Activated naive CD8-positive, alpha-beta T cell treated with anti-CD3 and anti-CD28 coated beads for 36 hours (primary cell): ENCODE measurements at places on chromosomes 12 and 14.

- no peak for DNase-seq
Observed at GRCh38 chr12:33724867-33725266, 285.2 kb upstream of the SYT10 start.

- no peak for DNase-seq
Observed at GRCh38 chr14:103232031-103232808, 101.8 kb upstream of the EIF5 start.

- peak; percentile 32 for DNase-seq
Observed at GRCh38 chr12:122356192-122356635, 66.3 kb downstream of the CLIP1 start.

- no peak for DNase-seq
Observed at GRCh38 chr12:30515351-30515750, 180.3 kb downstream of the IPO8 start.

GRCh38 chr14:55107766-55108554 lies 21.1 kb upstream of the LGALS3 start:
- peak; percentile 24 for DNase-seq

GRCh38 chr14:53295985-53296582 lies 143.0 kb upstream of the DDHD1 start:
- no peak for DNase-seq

DNA sequence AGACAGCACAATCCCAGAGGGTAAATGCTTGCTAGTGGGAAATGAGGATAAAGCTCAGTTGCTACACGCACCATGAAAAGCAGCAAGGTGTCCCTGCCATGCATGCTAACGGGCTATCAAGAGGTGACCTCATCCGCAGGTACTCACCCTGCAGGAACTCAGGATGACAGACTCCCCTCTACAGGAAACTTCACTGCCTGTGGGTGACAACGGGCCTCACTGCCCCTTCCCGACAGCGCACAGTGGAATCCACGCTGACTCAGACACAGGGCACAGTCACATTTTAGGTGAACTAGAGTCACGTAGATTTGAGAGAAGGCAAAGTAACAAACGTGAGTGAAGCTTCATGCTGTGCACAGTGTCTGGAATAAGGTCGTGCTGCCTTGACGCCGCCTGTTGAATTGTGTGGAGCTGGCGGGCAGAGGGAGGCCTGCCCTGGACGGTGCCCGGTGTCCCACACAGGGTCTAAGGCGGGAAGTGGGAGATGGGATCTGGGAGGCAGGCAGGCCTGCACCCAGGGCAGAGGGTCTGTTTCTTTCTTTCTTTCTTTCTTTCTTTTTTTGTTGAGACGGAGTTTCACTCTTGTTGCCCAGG lies 331.8 kb downstream of the TMEM132D start:
- no peak for DNase-seq

- DNase-seq: peak; percentile 48
Observed at GRCh38 chr12:47797441-47797840, 22.3 kb downstream of the HDAC7 start.

- no peak for DNase-seq
Observed at GRCh38 chr12:113697651-113698509, 226.2 kb upstream of the LHX5 start.

DNA sequence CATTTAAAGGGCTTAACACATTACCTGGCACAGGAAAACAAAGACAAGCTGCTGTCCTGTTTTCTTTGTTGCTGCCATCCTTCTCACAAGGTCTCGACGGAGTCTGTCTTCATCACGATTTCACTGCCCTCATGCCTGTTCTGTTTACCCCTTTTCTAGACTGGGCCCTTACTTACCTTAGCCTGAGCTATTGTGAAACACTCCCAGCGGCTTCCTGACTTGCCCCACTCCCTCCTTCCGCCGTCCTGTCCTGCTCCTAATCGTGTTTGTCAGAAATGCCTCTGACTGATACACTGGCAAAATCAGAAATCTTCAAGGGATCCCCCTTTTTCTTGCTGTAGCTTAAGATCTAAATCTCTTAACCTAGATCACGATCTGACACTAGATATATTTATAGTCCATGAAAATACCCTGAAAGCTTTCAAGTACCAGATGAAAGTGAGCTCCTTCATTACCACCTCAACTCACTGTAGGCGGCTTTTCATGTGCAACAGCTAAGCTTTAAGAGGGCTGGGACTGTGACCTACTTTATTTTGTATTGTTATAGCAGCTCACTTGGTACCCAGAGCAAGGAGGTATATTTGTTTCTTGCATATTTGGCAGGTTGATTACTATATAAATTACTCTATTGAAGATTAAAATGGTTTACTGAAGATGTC lies 32.1 kb downstream of the TECPR2 start:
- DNase-seq: no peak

DNA sequence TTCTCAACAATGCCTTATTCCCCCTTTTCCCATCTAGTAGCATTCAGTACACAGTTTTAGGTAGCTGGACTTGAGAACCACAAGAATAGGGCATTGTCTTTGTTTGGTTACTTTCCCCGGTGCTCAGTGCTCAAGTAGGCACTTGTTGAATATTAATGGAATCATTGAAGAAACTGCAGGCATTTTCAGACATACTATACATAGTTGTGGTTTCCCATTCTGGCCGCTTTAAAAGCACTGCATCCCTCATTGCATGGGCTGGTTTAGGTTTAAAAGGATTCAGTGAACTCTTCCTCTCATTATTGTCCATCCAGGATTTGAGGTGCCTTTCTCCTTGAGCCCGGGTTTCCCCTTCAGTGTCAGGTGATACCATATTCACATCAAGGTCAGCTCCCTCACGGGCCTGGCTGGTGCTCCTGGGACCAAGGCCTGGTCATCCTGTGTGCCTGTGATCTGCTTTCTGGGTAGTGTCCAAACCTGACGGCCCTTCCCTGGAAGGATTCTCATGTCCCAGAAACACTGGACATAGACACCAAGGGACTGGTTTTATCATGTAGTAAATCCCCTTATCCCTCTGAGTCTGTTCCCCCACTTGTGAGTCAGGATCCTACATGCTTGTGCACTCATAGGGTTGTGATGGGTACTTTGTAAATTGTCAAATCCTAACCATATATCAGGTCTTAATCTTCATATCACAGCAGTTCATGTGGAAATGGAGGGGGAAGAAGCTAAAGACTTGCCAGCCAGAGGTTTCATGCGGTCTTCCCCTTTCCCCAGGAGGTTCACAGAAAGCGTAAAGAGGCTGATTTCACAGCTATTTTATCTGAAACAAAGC lies 7.4 kb downstream of the TCP11L2 start:
- no peak for DNase-seq

DNA sequence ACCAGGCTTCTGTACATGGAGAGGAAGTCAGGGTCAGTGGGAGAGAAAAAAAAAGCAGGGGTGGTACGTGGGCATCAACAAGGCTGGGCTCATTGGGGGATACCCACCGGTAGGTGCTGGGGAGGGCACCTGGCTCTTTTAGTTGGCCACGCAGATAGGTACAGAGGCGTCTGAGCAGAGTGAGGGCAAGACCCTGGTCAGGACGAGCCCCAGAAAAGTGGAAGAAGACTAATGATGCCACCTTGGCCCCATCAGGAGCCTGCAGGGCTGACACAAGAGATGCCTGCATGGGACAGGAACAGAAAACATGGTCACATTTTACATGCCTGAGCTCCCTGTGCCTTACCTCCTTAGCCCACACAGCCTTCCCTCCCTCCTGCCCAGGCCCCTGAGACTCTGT lies 29.7 kb downstream of the TEP1 start:
- no peak for DNase-seq
